Fibroblast of skin of right biceps (primary cell): ENCODE measurements at places on chromosomes 12 and 14.

DNA sequence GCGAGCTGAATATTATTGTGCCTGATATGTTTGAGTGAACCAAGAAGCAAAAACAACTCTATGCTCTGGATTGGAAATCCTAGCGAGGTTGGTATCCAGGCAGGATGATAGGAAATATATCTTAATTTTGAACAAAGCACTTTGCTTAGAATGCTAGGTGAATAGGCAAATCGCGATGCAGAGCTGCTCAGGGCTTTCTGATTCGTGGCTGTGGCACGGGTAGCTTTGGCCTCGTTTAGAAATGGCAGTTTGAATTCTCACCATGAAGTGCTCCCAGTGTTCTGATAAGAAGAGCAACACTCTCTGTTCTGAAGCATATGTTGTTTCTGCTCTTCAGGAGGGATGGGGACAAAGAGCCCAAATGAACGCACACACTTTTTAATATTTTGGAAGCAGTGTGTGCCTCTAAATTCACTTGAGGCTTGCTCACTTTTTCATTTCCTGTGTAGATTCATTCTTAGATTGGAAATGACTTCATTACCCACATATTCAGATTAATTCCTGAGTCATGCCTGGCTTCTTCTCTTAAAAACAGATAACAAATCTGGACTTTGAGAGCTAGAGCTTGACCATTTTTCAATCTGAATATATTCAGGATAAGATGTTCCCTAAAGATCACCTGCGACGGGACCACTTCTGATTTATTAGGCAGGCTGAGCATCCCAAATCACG, 200.9 kb downstream of the RPAP3 start:
- DNase-seq = peak; percentile 79

GRCh38 chr14:77055306-77055705, 26.8 kb upstream of the IRF2BPL start:
- DNase-seq = no peak

GRCh38 chr12:46557539-46558373, 185.2 kb upstream of the SLC38A2 start:
- DNase-seq = peak; percentile 57

DNA sequence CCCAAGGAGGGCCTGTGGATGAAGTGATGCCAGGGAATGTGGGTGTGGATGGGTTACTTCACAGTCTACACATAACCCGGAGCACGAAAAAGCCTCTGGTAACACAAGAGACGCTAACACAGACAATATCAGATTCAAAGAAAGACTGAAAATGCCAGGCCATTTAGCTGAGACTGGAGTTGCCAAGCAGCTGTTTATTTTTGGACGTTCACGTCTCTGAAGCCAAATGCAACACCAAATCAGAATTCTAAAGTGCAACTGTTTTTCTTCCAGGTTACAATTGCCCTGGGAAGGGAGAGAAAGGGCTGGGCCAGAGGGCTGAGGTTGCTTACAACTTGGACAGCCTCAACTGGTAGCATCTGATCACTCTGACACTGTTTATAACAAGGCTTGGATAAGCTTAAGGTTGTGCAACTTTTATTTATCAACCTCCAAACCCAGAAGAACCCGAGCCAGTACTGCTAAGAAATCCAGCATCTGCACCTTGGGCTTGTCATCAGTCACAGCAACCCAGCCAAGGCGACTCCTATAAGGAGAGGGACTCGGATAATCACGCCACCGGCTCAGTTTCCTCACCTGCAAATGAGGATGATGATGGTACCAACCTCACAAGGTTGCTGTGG, 24.8 kb downstream of the NUAK1 start:
- DNase-seq = no peak

GRCh38 chr12:26369588-26369987, 174.2 kb downstream of the SSPN start:
- DNase-seq = peak; percentile 84

- DNase-seq = peak; percentile 76
These were observed 122.3 kb downstream of the MON2 start for GRCh38 chr12:62588916-62589315.
